Dermis blood vessel endothelial cell (primary cell): ENCODE measurements at places on chromosomes 3 and 15.

- no peak for DNase-seq
Observed at GRCh38 chr3:121443456-121443855, 102.3 kb downstream of the POLQ start.

- no peak for DNase-seq
Observed at GRCh38 chr15:33091983-33092693, 102.4 kb downstream of the FMN1 start.

- DNase-seq = peak; percentile 58
Observed at GRCh38 chr15:79431636-79432344, at the start of gene MINAR1. TSS of gene MINAR1 (plus strand) at chr15:79432336. CDS start at chr15:79456148, 23,812 bp downstream.

DNA sequence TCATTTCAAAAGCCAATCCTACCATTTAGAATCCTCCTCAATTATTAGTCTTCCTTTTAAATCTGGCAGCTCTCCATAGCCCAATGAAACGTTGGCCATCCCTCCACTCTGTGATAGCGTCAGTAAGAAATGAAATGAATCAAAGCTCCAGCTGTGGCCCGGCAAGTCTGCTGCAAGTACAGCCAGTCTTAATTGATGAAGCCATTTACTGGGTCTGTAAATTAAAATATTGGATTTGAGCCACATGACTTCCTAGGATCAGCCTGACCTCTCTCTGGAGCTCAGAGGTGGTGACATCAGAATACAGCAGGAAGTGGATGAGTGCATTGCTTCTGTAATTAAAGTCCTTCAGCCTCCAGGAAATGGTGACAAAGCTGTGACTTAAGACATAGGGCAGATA is 347.0 kb upstream of the LMCD1 start:
- DNase-seq = no peak

DNA sequence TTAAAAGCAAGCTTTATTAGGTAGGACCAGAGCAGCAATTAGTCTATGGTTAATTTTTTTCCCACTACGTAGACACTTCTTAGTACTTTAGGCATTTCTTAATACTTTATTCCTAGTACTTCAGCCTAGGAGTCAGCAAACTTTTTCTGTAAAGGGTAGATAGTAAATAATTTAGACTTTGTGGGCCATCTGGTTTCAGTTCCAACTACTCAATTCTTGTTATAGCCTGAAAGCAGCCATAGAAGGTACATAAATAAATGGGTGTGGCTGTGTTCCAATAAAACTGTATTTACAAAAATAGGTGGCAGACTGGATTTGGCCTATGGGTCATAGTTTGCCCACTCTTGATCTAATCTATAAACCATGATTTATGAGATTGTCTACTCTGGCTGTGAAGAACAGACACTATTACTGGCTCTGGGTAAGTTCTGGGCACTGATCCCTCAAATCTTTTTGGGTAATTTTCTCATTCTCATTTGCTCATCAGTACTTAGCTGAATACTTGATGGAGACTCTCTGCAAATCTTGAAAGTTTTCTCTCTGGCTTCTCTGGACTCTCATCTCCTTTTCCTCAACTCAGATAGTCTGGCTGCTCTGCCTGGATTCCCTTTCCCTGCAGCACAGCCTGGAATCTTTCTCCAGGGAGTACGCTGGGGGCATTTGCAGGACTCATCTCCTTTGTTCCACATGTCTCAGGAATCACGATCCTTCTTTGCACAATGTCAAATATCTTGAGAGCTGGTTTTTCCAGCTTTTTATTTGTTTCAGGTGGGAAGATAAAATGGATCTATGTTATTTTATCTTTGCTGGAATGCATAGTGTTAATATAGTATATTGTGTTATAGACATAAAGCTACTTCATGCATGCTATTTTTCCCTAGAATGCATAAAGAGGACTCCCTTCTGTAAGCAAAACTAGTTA is 524.8 kb upstream of the TBL1XR1 start:
- DNase-seq = no peak

DNA sequence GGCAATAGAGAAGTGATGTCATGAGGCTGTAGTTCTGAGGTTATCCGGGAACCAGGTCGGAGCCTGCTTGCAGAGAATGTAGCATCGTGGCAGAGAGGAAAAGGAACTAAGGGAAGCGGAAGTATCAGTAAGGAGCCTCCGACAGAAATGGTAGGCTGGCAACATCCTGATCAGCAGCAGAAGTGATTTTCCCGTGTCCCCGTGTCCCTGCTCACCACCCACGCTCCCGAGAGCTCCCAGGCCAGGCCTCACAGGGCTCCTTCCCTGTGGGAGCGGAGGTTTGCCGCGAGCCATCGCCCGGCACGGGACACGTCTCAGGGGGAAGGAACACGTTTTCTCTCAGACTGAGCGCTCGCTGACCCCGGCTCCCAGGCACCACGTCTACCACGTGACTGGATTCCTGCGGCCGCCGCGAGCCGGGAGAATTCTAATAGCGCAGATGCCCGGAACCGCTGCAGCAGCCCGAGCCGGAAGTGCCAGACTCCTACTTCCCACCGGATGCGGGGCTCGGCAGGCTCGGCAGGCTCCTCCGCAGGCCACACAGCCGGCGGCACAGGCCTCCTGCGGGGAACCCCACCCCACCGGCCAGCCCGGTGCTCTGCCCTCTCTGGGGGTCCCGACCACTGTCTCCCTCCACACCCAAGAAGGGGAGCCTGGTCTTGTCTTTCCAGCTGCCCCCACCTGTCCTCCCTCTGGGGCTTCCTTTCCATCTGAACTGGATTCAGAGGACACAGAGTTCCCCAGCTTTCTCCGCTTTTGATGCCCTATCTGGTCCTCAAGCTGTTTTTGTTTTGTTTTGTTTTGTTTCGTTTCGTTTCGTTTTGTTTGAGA is 99.3 kb downstream of the BDH1 start:
- DNase-seq = peak; percentile 80

- DNase-seq = peak; percentile 58
Observed at GRCh38 chr3:192188218-192188835, 539.0 kb downstream of the FGF12 start.
